Adrenal gland (tissue), 19 donors: ENCODE measurements at places on chromosomes 16 and 17. TPM values are rescaled to one million over a fixed set of nuclear protein-coding genes. Genes with fewer than 3 reads are reported as not detected.

GRCh38 chr17:49338883-49339282, 23.2 kb downstream of the ZNF652 start:
- peaks cover 74% of the 10 kb centered on the region for H3K4me1 ChIP-seq
- no peaks in the 10 kb centered on the region for H3K27me3 ChIP-seq
- peak overlapping the region; percentile 80 for H3K27ac ChIP-seq
- H3K36me3 ChIP-seq: no peaks in the 10 kb centered on the region
- DNase-seq: peak; percentile 55

GRCh38 chr17:82699551-82699950, 1.1 kb upstream of the RAB40B start:
- no peaks in the 10 kb centered on the region for H3K36me3 ChIP-seq
- no peak overlapping the region for H3K4me3 ChIP-seq
- H3K27ac ChIP-seq: no peak overlapping the region
- H3K4me1 ChIP-seq: peaks cover 11% of the 10 kb centered on the region
- no peak for DNase-seq
- H3K27me3 ChIP-seq: no peaks in the 10 kb centered on the region

The PIMREG gene
- 5.4 TPM for total RNA-seq

The LLGL2 gene
- total RNA-seq: 13.8 TPM

DNA sequence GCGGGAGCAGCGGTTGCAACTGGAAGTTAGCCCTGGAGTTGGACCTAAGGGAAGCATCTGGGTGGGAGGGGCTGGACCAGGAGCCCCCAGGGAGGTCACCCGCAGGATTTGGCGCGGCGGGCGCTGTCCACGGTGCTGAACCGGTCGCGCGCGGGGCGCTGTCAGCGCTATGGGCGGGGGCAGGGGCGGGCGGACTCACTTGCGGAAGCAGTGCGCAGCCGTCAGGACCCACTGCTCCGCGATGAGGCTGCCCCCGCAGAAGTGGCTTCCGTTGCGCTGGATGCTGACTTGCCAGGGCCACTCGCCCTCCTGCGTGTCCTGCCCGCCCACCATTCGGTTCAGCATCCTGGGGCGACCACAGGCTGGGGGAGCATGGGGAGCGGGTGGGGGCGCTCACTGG, 4.5 kb downstream of the PRSS27 start:
- peak; percentile 71 for DNase-seq
- H3K4me1 ChIP-seq: no peaks in the 10 kb centered on the region
- H3K27ac ChIP-seq: no peak overlapping the region
- no peak overlapping the region for H3K4me3 ChIP-seq

GRCh38 chr16:53504665-53505064, 1.7 kb upstream of the AKTIP start:
- no peak for DNase-seq
- peaks cover 31% of the 10 kb centered on the region for H3K4me1 ChIP-seq
- no peak overlapping the region for H3K27ac ChIP-seq
- no peaks in the 10 kb centered on the region for H3K27me3 ChIP-seq
- no peak overlapping the region for H3K4me3 ChIP-seq
